ENCODE measurements at places on chromosomes 6 and 20. TPM values are rescaled to one million over a fixed set of nuclear protein-coding genes. Genes with fewer than 3 reads are reported as not detected.

- DNase-seq = no peak
Observed at GRCh38 chr6:7591770-7592169, 1.8 kb downstream of the SNRNP48 start.

DNA sequence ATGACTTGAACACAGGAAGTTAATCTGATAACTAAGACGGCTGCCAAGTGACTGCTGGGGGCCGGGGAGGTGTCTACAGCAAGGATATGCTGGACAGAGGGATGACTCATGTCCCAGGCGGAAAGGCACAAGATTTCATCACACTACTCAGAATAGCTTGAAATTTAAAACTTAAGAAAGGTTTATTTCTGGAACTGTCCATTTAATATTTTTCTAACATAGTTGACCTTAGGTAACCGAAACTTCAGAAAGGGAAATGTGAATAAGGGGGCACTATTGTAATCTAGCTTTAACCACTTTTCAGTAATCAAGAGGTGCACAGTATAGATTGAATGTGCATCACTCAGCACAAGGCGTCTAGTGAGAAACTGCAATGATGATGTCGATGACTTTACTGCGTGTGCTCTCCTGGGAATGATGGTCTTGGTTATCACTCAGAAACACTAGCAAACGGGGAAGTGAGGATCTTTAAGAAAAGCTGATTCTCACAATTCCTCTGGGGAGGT is 171.5 kb downstream of the QKI start:
- peak; percentile 88 for DNase-seq

GRCh38 chr6:154996016-154996590 is 988 bp downstream of the TIAM2 start:
- DNase-seq = no peak

DNA sequence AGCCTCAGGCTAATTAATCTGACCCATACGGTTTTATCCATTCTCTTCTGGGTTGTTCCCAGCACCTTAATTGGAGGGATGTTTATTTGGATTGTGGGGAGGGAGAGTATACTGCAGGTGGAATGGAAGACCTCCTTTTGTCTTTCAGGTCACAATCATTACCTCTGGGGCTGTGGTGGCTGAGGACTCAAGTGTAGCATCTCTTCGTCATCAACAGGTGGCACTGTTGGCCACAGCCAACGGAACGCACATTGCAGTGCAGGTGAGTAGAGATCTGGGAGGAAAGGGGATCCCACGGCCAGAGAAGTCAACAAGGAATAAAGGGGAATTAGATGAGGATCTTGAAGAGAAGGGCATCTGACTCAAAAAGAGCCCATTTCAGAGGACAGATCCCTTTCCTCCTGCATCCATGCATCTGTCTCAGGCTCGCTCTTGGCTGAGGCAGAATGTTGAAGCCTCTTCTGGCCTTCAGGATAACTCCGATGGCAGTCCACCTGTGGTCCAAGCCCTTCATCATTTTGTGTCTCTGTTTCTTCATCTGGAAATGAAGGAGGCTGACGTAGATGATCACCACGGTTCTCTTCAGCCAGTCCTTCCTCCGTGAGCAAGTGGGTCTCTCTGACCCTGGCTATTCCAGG is 3.2 kb upstream of the DEF6 start:
- DNase-seq = no peak

DNA sequence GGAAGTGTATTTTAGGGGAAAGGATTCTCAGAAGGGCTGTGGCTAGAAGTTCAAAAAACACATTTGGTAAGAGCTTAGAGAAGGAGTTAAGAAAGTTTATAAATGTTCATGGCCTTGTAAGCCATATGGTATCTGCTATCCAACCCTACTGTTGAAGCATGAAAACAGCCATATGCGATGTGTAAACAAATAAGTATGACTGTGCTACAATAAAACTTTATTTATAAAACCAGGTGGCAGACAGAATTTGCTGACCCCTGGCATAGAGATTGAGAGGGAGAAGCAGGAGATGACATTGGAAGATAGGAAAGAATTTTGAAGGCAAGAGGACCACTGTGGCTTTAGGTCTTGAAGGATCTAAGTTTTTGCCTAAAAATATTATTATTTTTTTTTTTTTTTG is 583.5 kb downstream of the DOK5 start:
- no peak for DNase-seq

- no peak for DNase-seq
Observed at GRCh38 chr6:21431526-21431925, 162.0 kb upstream of the SOX4 start.

GRCh38 chr20:4592316-4593148 is 129.2 kb upstream of the PRND start:
- DNase-seq = peak; percentile 55

DNA sequence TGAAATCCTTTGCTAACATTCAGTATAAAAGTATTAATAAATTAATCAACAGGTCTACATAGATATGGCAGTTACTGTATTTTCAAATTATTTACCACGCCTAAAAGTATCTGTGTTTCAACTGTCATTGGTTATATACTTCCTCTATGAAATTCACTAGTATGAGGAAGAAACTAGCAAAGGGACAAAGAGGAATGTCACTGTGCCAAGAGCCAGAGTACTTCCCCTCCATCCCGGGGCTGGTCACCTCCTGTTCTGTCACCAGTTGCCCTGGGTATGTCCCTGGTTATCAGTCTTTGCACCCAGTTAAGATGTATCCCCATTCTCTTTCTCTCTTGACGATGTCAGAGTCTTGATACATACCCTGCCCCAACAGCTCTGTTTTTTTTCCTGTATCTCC is 476.8 kb upstream of the SOX4 start:
- no peak for DNase-seq

DNA sequence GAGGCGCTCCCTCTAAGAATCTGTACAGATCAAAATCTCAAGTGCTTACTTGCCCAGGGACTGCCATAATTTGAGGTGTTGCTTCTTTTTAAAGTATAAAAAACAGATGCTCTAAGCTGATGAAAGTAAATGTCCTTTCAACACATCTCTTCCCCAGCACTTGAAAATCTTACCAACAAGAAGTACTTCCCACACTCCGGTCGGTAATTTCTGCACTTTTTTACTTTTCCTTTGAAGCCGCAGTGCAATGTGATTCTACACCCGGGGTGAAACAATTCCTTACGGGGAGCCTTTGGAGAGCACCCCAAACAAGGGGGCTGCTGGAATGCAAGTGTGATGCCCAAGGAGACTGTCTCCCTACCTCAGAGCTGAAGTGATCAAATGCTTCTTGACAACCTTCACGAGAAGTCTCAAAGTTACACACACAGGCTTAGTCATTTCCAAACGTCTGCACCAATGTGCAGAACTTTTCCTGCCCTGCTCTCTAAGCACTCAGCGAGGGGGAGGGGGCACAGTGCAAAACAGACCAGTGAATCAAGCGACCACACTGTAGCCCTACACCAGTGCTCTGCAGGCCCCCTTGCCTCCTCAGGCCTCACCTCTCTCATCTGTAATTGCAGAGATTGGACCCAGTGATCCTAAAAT is 56.7 kb downstream of the ATXN1 start:
- DNase-seq = no peak

GRCh38 chr6:137882225-137882961 is 15.3 kb downstream of the TNFAIP3 start:
- no peak for DNase-seq

DNA sequence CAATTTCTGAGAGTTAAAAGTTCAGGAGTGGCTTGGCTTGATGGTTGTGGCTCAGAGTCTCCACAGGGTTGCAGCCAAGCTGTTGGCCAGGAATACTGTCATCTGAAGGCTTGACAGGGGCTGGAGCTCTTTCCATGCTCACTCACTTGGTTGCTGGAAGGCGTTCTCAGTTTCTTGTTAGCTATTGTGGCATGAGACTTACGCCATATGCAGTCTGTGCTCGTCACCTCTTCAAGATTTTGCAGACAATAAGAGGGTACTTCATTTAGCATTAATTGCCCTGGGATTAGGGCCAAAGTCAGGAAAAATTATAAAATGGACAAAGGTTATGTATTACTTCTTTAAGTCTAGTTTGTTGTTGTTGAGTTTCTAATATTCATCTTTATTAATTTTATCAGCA is 380.6 kb upstream of the MAP3K7 start:
- DNase-seq = no peak

- peak; percentile 24 for DNase-seq
Observed at GRCh38 chr20:25047766-25048165, 10.2 kb downstream of the ACSS1 start.

GRCh38 chr6:35166116-35166515 is 25.0 kb upstream of the TCP11 start:
- no peak for DNase-seq

DNA sequence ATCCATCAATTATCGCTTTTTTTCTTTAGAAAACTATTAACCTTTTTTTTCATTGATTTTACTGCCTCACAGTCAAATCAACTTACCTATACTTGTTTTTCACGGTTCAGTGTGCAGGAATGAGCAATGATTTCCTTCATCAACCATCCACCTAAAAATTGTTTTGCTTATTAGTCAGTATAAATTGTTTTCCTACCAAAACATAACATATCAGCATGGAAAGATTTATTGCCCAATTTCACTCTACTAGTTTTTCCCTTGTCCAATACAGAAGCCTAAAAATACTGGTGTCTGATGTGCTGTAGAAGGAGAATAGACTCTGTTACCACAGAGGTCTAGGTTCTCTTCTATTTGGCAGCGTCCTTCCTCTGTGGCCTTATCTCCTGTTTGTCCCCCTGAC is 558.2 kb upstream of the CITED2 start:
- no peak for DNase-seq

DNA sequence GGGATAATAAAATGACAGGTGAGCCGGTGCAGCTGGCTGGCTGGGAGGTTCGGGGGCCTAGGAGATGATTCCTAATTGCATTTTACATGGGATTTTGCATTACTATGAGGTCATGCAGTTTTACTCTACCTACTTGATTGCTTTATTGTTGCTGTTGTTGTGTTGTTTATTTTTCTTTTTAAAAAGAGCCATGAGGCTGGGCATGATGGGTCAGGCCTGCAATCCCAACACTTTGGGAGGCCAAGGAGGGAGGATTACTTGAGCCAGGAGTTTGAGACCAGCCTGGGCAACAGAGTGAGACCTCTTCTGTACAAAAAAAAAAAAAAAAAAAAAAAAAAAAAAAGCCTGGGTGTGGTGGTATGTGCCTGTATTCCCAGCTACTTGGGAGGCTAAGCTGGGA is 104.8 kb downstream of the GJA1 start:
- no peak for DNase-seq

GRCh38 chr6:44180406-44180805 is 21.8 kb downstream of the CAPN11 start:
- no peak for DNase-seq

DNA sequence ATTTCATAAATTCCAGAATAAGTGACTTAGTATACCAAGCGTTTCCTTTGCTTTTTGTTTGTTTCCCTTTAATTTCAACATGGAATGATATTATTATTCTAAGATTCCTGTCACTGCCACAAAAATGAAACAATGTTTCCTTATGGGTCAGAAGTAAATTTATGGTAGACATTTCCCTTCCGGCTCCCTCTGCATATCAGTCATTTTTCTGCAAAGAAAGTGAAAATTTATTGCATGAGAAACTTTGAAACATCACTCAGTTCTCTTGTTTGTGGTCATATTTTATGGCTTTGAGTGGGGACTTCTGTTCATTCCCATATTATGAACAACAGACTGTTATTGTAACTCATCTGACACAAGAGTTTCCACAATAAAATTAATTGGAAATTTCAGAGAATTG is 97.8 kb downstream of the NKAIN2 start:
- no peak for DNase-seq

DNA sequence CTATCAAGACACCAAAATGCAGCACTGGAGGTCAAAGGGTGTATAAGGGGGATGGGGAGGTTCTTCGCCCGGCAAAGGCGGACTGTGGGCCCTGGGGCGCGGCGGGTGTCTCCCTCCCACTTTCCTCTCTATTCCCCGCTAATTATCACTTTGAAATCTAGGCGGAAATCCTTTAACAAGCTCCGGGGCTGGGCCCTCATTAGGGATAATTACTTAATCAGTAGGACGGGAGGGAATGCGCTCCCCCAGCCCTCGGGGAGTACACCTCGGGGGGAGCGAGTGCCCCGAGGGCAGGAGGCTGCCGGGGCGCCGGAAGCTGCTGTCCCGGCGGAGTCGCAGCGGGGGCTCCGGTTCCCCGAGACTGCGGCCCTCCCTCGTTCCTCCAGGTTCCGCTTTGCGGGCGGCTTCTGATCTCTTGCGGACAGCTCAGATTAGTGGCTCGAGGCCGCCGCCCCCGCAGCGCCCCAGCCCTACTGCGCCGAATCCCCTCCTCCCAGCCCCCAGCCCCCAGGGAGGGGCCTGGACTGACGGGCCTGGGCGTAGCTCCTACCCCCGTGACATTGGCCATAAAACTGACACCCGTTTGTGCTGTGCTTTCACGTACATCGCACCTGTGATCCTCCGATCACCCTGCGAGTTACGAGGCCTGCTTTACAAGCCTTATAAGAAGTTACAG is 14.7 kb downstream of the MUCL3 start:
- peak; percentile 90 for DNase-seq

GRCh38 chr6:36638579-36638978 is 39.9 kb upstream of the CDKN1A start:
- no peak for DNase-seq

DNA sequence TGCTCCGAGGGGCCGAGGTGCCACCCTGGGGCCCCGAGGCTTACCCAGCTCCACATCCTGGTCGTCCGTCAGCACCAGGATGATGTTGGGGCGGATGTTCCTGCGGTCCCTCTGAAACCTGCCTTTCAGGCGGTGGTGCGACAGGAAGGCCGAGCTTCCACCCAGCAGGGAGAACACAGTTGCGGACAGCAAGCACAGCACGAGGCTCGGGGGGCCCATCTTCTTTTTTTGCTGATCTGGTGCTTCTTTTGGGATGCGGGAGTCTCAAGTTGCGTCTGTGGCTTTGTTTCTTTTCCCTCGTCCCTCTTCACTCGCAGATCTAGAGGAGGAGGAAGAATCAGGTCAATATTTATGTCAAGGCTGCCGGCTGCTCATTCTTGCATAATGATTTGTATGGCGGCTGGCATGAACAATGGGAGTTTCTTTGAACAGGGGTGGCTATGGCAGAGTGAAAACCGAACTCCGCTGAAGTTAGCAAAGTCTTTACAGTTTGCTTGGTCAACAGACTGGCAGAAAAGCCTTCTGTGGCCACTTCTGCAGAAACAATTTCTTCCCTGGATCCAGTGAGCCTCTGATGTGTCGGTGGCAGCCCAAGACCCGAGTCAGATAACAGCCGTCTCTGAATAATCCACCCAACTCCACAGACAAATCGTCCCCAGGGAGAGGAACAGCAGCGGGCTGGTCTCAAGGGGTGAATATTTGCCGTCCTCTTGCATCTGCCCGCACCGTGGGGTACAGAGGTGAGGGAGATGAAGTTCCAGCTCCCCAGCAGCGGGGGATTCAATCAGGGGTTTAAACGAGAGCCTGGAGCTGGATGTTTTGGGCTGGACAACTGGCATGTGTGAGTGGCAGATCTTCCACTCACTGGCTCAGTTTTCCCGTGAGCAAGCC is 27.9 kb downstream of the SULF2 start:
- DNase-seq = no peak

CST7 gene
- 4.6 TPM for total RNA-seq

PTK6 gene
- total RNA-seq = 0.19 TPM

TMC2 gene
- total RNA-seq = 0.15 TPM

BPIFB4 gene
- total RNA-seq = not detected

STMND1 gene
- total RNA-seq = not detected

CDH4 gene
- 0.06 TPM for total RNA-seq

RHAG gene
- total RNA-seq = not detected

EPB41L2 gene
- 176 TPM for total RNA-seq

NMBR gene
- total RNA-seq = 0.45 TPM

All from aorta (tissue), 5 donors.